Pericardium fibroblast (primary cell): ENCODE measurements at places on chromosomes 4 and X. TPM values are rescaled to one million over a fixed set of nuclear protein-coding genes. Genes with fewer than 3 reads are reported as not detected.

Gene SPANXN3
- total RNA-seq = not detected in 2 replicates

Gene NR3C2
- 0.09 and 0.12 TPM in 2 replicates for total RNA-seq

Gene TCEAL6
- total RNA-seq = not detected in 2 replicates

Gene EIF2S3
- total RNA-seq = 127 and 220 TPM in 2 replicates

Gene STATH
- total RNA-seq = not detected in 2 replicates

Gene TXK
- total RNA-seq = not detected in 2 replicates

Gene HMGN5
- 2.3 TPM in 1 of 2 replicates, not detected in the other for total RNA-seq

Gene PAGE2
- not detected in 2 replicates for total RNA-seq

Gene GJB1
- total RNA-seq = not detected in 2 replicates

Gene CT45A10
- not detected in 2 replicates for total RNA-seq

Gene AMBN
- not detected in 2 replicates for total RNA-seq

Gene KLB
- not detected in 2 replicates for total RNA-seq

Gene TMEM35A
- 0.47 and 4.4 TPM in 2 replicates for total RNA-seq

Gene TMEM175
- 24.3 and 33.8 TPM in 2 replicates for total RNA-seq

Gene METTL14
- total RNA-seq = 12.9 and 28.9 TPM in 2 replicates

Gene NUDT10
- total RNA-seq = 2.0 and 3.0 TPM in 2 replicates

Gene FAM47A
- not detected in 2 replicates for total RNA-seq

Gene CFAP47
- total RNA-seq = not detected in 2 replicates

Gene ANKRD17
- total RNA-seq = 30.1 and 33.0 TPM in 2 replicates

Gene DOK7
- total RNA-seq = 0.09 TPM in 1 of 2 replicates, not detected in the other

Gene MTNR1A
- not detected in 2 replicates for total RNA-seq

Gene TRIM75
- not detected in 2 replicates for total RNA-seq

Gene HTATSF1
- total RNA-seq = 29.1 and 32.9 TPM in 2 replicates

Gene PDZD4
- total RNA-seq = 1.0 and 5.1 TPM in 2 replicates
